RCC 7860 (cell line): ENCODE measurements at places on chromosomes 2 and 18.

DNA sequence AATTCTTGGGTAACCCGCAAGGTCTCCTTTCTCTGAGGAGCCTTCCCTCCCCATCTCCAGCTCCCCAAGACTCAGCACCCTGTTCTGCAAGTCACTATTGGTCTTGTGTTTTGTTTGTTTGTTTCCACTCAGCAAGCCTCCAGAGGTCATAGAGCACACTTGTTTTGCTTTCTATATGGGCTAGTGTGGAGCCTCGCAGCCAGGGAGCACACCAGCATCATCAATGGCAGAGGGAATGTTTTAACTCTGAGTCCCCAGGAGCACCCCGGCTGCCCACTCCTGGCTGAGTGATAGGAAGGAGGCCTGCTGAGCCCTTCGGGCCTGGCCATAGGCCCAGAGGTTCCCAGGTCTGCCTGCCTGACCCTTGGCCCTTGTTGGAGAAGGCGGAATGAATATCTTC is 36.6 kb downstream of the GLI2 start:
- DNase-seq = no peak

- no peak for DNase-seq
Measured at GRCh38 chr18:36672437-36673344, 156.1 kb downstream of the TPGS2 start.

- DNase-seq = no peak
Measured at GRCh38 chr18:64851726-64852125, 702.8 kb upstream of the LINC00305 start.

DNA sequence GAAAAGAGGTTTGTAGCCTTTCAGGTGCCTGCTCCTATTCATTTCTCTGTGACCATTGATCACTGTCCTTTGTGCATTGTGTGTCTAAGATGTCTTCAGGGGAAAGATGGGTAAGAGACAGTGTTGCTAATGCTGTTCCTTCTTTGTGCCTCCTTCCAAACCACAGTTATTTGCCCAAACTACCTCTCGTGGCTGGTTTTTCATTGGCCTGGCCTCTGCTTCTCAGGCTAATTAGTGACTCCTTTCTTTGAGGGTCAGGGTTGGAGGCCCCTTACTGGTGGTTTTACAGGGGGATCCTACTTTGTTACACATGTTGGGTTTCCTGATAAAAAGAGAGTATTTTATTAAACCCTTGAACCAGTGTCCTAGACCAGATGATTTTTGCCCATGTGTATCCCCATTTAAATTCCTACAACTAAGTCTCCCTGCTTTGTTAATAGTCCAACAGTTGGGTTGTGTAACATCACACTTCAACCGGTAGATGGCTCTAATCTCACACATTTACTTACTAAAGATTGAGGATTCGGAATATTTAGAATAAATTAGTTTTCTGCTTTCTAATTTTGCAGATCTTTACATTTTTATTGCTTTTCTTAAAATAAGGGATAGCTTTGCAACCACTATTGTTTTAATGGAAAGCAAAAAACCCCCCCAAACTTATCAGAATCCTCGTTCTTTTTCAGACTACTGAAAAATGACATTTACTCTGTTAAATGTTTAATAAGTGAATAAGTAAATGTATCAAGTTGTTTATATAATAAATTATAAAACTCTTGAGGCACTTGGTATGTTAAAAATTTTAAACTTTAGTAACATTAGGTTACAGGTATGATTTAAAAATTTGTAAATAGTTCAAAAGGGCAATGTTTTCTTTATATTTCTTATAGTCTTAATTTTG is 2.4 kb downstream of the MARS2 start:
- peak; percentile 31 for DNase-seq

DNA sequence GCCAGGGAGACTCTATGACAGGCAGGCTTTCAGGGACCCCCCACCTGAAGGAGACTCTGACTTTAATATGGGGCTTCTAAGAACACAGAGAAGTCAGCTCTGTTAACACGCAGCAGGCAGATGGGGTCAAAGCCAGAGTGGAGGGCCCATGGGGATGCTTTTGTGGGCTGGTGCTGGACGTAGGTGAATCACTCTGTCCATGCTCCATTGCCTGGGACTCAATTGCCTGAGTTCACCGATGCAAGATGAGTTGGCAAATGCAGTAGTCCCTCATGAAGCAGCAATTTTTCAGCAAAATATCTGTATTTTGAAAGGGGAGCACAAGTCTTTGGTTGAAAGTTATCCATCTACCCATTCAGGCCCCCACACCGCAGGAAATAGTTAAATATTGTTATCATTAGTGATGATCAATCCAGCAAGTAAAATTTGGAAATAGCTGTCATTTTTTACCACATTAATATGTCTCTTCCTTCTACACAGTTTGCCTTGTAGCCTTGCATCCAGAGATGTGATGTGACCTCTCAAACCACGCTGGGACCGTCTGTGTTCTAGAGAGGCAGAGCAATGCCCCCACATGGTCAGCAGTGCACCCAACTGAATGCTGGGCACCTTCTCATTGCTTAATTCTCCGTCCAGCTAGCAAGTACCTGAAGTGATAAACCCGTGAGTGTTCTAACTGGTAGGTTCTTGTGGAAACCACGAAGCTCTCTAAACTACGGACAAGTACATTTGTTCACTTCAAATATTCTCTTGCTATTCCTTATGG is 34.8 kb upstream of the FAM110C start:
- no peak for DNase-seq

- DNase-seq = no peak
Measured at GRCh38 chr2:195164930-195165329, 492.1 kb upstream of the SLC39A10 start.

GRCh38 chr2:240449764-240450531 is 14.5 kb downstream of the GPC1 start:
- DNase-seq = peak; percentile 32

- DNase-seq = peak; percentile 65
Measured at GRCh38 chr18:10015941-10016819, 102.4 kb downstream of the VAPA start.

DNA sequence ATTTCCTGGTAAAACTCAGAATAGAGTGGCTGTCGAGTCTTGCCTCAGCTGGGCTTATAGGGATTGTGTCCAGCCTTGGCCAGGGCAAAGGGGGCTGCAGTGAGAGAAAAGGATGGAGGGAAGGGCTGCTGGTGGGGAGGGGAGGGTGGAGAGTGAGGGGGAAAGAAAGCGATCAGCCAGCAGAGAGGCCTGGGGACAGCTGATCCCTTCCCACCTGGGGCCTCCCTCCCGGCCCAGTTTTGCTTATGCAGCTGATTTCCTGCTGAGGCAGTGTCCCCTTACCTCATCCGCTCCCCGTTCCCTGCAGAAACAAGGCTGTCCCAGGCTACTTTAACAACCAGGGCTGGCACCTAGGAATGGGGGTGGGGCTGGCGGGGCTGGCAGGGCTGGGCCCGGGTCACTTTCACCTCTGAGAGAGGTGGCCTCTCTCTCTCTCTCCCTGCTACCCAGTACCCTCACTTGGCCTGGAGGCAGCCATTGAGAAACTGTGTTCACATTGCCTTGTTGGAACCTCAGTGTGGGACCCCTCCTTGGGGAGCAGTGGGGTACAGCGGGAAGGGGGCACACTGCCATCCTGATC is 12.2 kb upstream of the GMPPA start:
- DNase-seq = no peak

- DNase-seq = no peak
Measured at GRCh38 chr18:61785588-61785987, 107.2 kb downstream of the RNF152 start.

- no peak for DNase-seq
Measured at GRCh38 chr2:2660789-2661355, 329.8 kb upstream of the MYT1L start.

- no peak for DNase-seq
Measured at GRCh38 chr18:45764000-45764686, 40.2 kb downstream of the SLC14A1 start.

DNA sequence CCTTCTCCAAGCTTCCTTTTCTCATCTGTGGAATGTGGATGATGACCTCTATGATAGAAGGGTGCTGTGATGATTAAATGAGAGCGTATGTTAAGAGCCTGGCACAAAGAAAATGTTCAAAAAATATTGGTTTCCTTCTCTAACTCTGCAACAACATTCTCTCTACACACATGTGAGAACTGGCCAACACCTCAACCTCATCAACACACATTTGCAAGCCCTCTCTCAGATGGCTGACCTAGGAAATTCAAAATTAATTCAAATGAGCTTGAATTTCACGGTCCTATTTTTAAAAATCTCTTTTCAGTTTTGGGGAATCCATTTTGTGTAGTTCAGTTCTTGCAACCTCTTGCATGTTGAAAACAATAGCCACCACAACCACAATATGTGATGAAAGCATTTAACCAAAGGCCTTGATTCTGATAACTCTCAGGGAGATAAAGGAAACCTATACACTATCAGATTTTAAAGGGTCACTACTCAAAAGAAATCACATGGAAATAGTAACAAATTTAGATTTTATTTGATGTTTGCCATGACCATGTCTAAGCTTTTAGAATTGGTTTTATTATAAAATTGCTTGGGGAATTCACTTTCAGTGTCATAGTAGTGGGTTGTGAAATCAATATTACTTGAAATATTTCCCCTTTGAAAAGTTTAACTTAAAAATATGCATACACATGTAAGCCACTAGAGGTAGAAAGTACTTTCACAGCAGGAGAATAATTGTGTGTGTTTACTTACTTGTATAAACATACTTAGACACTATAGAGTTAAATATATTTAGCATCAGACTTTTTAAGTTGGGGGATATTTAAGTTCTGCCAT is 16.6 kb upstream of the NABP1 start:
- DNase-seq = no peak

DNA sequence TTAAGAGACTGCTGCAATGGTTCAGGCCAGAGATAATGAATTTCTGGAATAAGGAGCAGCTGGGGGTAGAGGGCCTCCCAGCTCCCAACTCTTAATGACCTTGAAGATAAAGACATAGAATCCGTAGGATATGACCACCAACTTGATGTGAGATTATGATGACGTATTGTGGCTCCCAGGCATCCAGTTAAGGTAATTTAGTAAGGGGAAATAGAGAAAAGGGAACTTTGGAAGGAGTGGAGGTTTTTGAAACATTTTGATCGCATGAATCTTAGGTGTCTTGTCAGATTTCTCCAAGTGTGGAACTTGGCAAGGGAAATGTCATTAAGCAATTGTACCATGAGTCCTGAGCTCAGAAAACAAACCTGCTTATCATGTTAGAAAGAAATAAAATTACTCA is 277.3 kb upstream of the TANK start:
- DNase-seq = no peak
